ENCODE measurements at places on chromosomes 5 and 9.

GRCh38 chr5:154587123-154588026 is 109.3 kb upstream of the HAND1 start:
- DNase-seq = no peak

- DNase-seq = peak; percentile 22
These were observed 66.5 kb downstream of the F2RL2 start for GRCh38 chr5:76556511-76557221.

GRCh38 chr9:110033869-110034268 is 174.1 kb downstream of the C9orf152 start:
- DNase-seq = no peak

GRCh38 chr9:137227853-137228505 is 677 bp downstream of the RNF224 start:
- DNase-seq = no peak

- DNase-seq = no peak
These were observed 420.8 kb downstream of the MTRR start for GRCh38 chr5:8289779-8290178.

- DNase-seq = no peak
These were observed 133.8 kb downstream of the MRPS30 start for GRCh38 chr5:44942524-44943001.

GRCh38 chr5:56319526-56320181 is 86.5 kb upstream of the ANKRD55 start:
- DNase-seq = peak; percentile 44

DNA sequence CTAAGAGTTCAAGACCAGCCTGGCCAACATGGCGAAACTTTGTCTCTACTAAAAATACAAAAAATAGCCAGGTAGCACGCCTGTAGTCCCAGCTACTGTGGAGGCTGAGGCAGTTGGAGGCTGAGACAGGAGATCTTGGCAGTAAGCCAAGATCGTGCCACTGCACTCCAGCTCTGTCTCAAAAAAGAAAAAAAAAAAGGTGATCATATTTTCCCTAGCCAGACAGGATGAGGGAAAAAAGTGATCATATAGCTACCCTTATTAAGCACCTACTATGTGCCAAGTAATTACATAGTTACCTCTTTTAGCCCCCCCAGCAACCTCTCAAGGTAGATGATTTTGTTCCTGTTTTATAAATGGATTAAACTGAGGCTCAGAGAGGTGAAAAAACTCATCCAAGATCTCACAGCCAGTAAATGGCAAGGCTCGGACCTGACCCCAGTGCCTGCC is 18.1 kb upstream of the RPL26L1 start:
- DNase-seq = no peak

DNA sequence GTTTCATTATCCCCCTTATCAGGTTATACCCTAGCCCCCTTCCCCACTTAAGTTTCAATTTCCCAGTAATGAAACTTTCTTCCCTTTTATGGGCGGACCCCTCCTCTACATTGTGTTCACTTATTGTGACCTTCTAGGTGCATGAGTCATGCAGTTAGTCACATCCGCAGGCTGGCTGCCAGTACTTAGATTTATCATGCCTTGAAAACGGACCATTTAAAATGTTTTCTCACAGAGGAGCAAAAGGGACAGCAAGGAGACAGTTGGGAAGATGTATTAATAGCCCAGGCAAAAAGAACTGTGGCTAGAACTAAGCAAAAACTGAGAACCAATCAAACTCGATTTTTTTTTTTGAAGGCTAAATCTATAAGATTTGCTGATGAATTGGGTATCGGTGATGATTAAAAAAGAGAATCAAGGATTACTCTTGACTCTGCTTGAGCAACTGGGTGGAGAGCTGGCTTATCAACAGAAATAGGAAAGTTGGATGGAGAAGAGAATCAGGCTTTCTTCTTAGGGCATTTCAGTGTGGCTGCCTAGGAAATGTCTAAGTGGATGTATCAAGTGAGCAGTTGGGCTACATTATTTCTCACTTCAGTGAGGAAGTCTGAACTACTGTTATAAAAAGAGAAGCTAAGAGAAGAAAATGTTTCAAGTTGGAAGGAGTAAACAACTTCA is 615.0 kb downstream of the HINT1 start:
- DNase-seq = peak; percentile 49

DNA sequence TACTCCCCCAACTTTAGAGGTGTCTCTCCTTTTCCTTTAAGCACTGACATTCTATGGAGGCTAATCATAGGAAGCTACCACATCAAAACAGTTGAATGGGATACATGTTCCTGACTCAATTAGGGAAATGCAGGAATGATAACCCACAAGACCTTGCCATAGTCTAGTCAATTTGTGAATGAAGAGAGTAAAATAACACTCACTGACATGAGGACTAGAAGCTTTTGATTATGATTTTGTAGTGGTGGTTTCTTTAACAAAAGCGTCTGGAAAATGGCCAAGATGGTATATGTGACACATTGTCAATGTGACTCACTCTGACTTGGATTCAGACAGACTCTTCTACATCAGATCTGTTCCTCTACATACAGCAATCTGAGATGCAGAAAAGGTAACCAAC is 13.7 kb upstream of the PRELID2 start:
- DNase-seq = peak; percentile 14

GRCh38 chr5:119309326-119309725 is 46.5 kb upstream of the TNFAIP8 start:
- DNase-seq = no peak

GRCh38 chr9:17580119-17580518 is 1.3 kb downstream of the SH3GL2 start:
- DNase-seq = no peak

DNA sequence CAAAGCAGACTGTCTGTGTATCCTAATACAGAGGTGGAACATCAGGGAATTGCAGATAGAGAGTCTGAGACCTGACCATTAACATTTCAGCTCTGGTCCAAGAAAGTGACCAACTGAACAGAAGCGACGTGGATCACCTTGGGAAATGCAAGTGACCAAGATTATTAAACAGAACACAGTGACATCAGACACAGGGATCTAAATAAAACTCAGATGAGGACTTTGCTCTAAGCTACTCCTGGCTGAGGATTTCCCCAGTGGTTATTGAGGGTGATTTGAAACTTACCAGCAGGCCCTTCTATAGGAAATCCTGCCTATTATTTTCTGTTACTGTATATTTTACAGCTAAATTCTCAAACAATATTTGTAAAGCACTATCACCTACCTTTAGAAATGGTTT is 436.0 kb downstream of the TMEM38B start:
- no peak for DNase-seq

GRCh38 chr5:86665984-86666760 is 48.4 kb downstream of the COX7C start:
- DNase-seq = no peak

GRCh38 chr5:65141493-65141892 is 340.2 kb downstream of the ADAMTS6 start:
- DNase-seq = no peak

GRCh38 chr9:86262492-86262891 is 3.0 kb upstream of the C9orf153 start:
- DNase-seq = no peak

DNA sequence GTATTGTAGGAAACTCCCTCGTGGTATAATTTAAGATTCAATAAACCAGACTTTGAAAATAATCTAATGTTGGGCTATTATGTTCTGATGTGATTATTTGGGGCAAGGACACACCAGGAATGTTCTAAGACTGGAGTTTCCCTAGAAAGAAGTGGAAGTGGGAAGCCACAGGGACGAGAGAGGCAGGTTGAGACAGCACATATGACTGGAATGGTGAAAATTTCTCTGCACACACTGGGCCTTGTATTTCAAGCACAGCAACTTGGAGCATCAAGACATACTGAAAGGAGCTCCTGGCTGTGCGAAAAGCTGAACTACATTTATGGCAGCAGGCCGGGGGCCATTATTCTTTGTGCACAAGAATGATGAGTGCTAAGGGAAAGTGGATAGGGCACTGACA is 98.2 kb downstream of the CETN3 start:
- DNase-seq = no peak

GRCh38 chr5:77008413-77008812 is 21.8 kb upstream of the AGGF1 start:
- DNase-seq = no peak

DNA sequence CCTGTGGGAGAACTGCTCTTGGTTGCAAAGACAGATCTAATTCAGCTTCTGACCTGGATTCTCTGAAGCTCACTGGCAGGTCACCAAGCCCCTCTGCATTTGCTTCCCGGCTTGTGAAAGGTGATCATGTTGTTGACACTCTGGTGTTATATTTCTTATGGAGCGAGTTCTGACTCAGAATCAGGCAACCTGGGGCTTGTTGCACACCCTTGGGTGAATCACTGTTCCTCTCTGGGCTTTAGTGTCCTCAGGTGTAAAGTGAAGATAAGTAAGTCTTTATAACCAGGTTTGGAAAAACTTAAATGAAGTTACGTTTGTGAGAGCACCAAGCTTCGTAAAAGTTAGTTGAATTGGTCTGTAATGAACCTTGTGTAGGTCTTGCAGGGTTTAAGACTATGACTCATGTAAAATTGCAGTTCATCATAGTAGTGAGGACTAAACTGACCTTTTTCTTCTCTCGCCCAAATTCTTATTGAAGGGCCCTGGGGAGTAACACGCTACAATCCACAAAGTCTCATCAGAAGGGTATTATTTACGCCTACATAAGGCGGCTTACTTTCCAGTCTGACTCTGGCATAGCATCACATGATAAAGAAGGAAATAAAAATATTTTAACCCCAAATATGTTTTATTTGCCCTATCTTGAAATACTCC is 218.6 kb downstream of the TMEM38B start:
- no peak for DNase-seq

- DNase-seq = peak; percentile 79
These were observed 19.4 kb downstream of the DCP2 start for GRCh38 chr5:112995764-112996618.

GRCh38 chr5:148561801-148562311 is 92.5 kb downstream of the HTR4 start:
- no peak for DNase-seq

DNA sequence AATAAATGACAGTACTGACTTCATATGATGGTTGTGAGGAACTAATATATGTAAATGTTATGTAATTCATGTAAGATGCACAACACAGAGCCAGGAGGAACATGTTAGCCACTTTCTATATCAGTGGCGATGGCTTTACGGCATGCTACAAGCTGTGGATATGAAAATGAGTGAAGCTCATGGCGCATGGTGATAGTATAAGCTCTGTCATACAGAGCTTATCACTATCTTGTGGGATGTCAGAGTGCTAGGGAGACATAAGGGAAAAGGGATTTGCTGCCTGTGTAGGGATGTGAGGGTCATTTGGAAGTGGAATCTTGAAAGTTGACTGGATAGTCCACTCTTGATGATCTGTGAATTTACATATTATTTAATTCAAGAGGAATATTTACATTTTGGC is 13.6 kb downstream of the CPEB4 start:
- DNase-seq = no peak

DNA sequence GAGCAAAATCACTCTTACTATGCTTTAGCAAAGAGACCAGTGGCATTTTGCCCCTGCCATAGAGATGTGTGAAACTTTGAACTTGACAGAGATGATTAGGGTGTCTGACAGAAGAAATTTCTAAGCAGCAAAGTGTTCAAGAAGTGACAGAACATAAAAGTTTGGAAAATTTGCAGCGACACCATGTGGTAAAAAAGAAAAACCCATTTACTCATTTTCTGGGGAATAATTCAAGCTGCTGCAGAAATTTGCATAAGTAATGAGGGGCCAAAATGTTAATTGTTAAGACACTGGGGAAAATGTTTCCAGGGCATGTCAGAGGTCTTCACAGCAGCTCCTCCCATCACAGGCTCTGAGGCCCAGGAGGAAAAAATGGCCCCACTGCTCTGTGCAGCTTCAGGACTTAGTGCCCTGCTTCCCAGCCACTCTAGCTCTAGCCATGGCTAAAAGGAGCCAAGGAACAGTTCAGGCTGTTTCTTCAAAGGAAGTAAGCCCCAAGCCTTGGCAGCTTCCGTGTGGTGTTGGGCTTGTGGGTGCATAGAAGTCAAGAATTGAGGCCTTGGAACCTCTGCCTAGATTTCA is 6.1 kb upstream of the AP3B1 start:
- DNase-seq = peak; percentile 20

- DNase-seq = no peak
These were observed 72.9 kb upstream of the SHB start for GRCh38 chr9:38141746-38142591.

GRCh38 chr5:171207256-171207847 is 101.7 kb upstream of the TLX3 start:
- DNase-seq = peak; percentile 62

DNA sequence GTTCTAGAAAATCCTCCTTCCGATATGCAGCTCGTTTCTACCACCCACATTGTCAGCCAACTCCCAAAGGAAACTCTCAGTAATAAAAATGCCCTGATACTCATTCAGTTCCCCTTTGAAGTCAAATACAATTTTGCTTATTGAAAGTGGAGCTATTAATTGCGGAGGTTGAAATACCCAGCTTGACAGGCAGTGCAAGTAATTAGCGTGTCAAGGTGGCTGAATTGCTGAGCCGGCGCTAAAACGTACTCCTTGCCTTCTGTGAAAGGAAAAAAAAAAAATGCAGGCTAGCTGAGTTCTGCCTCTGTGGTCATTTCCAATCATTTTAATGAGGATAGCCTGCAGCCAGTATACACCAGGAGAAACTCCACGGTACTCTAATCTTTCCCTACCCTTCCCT is 165.5 kb downstream of the RORB start:
- DNase-seq = no peak

DNA sequence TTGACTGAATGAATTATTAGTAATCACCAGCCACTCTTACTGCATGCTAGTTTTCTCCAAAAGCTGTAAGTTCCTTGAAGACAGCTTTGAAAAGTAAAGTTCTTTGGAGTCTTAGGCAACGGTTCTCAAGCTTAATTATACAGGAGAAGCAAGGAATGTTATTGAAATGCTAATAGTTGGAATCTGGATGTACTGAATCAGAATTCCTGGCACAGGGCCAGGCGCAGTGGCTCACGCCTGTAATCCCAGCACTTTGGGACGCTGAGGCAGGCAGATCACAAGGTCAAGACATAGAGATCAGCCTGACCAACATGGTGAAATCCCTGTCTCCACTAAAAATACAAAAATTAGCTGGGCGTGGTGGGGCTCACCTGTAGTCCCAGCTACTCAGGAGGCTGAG is 33.4 kb downstream of the GRIA1 start:
- DNase-seq = no peak

GRCh38 chr9:5951686-5952211 is 61.1 kb downstream of the MLANA start:
- no peak for DNase-seq

GRCh38 chr5:2914981-2915484 is 163.6 kb upstream of the IRX2 start:
- DNase-seq = no peak

- DNase-seq = no peak
These were observed 19.7 kb downstream of the TTC39B start for GRCh38 chr9:15287309-15287708.

DNA sequence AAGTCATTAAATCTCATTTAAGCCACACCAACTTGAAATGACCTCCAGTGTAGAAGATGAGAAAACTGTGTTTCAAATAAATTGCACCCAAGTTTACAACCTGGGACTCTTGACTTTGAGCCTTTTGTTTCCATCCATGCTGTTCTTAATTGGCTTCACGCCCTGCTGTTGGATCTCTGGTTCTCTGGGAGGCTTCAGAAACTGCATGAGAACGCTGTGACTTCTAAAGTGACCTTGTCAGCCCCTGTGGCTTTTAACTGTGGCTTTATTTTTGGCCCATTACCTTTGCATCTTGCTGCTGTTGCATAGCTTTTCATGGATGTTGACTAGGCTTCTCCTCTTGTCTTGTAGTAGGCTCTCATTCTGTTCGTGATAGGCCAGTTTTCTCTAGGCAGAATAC is 29.3 kb downstream of the TNFAIP8 start:
- DNase-seq = no peak
